Fibroblast of skin of left biceps (primary cell): ENCODE measurements at places on chromosomes 16 and 17.

GRCh38 chr17:69540356-69540755 lies 125.9 kb downstream of the MAP2K6 start:
- DNase-seq, result no peak

- DNase-seq, result no peak
Observed at GRCh38 chr17:19239544-19239943, 2.4 kb downstream of the EPN2 start.

DNA sequence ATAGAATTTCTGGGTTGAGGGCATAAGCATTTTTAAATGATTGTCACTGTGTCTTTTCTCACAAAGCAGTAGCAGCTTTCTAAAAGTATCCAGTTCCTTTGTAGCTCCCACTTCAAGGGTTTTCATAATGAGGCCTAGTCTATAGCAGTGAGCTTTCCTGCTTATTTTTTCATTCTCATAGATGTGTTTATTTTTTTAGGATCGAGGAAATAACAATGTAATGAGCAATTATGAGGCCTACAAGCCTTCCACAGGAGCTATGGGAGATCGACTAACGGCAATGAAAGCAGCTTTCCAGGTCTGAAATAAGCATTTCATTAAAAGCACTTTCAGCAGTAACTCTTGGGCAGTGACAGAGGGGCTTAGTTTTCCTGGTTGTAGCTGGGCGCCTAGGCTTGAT lies 10.6 kb upstream of the PSMC5 start:
- no peak for DNase-seq

GRCh38 chr17:11176549-11176948 lies 64.5 kb upstream of the SHISA6 start:
- DNase-seq, result no peak

DNA sequence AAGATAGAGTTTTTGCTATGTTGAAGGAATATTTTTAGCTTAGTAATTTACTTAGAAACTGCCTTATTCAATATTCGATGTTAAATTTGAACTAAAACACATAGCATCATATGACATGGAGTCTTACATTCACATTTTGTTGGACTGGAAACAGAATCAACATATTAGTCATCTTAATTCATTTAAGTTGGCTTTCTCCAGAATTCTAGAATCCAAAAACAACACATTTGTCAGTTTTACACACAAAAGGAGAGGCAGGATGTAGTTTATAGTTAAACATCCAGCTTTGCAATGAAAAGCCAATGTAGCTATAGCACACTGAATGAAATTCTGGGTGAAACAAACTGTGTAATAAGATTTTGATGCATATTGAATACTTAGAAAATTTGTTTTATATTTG lies 43.3 kb downstream of the WWOX start:
- DNase-seq, result no peak

DNA sequence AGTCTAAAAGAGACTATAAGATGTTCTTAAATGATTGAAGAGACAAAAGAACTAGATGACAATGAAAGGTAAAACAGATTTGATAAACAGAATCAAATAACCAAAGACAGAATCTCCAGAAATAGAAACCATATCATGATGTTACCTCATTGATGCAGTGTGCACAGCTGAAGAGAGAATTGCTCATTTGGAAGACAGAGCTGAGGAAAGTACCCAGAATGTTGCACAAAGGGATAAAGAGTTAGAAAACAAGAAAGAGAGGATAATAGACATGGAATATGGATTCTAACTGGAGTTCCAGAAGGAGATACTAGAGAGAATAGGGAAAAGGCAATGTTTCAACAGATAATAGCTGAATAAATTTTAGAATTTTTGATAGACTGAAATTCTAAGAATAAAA lies 47.9 kb downstream of the CYLD start:
- DNase-seq, result no peak

DNA sequence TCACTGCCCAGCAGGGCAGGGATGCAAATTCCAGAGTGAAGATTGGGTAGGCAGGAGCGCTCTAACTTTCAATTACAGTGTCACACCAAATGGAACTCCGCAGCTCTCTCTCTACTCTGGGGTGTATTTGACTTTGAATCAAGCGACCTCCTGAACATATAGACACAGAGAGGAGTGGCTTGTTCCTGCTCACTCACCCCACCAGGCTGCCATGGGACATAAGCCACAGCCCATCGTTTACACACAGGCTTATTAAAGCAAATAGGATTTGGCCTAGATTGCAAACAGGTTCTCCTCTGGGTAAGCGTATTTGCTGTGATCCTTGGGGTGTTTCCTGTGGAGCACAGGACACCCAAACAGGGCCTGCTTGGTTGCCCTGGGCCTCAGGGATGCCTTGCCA lies 281.6 kb upstream of the CCL2 start:
- no peak for DNase-seq

DNA sequence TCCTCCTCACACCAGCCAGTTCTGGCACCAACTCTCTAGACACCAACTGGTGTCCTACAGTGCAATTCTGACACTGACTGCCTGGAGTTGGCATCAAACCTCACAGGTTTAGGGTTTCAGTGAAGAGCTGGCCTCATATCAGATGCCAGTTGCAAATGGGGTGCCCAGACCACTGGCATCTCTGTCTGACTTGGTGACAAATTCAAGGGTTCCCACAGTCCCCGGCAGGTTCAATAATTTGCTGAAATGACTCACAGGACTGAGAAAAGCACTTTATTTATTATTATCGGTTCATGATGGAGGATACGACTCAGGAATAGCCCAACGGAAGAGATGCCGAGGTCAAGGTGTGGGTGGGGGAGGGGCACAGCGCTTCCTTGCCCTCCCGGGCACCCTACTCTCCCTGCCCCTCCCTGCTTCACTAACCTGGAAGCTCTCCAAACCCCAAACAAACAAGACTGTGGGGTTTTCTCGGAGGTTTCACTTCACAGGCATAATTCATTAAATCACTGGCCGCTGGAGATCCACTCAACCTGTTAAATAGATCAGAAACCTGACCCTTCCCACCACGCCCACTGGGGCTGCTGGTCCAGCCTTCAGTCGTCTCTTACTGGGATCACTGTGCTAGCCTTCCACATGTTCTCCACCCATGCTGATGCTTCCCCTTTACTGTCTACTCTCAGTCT lies 1.7 kb upstream of the NLRP1 start:
- DNase-seq, result no peak

DNA sequence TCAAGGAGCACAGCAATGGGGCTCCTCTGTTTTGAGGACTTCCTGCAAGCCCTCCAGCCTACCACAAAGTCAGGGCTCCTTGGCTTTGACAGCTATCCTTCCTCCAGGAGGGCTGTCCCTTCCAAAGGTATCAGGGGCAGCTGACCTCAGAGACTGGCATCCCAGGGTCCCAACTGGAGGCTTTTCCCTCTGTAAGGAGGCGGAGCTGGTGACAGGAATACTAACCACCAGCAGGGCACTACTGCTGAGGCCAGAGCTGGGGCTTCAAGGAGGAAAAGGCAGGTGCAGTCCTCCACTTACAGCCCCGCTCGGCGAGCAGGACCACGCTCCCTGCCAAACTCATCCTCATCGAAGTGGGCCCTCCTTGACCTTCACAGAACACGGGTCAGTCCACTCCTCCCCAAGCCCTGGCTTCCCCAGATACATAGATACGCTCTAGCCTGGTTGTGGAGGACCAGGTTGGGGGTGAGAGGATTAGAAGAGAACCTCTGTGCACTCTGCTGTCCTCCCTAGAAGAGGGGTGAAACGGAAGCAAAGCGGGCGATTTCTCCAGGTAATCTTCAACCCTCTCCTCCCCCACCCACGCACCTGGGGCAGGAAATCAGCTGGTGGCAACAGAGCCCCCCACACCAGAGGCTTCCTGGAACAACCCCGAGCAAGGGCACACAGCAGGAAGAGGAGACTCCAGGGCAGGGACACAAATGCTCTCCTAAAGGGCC lies 20.5 kb downstream of the ST3GAL2 start:
- DNase-seq, result no peak

DNA sequence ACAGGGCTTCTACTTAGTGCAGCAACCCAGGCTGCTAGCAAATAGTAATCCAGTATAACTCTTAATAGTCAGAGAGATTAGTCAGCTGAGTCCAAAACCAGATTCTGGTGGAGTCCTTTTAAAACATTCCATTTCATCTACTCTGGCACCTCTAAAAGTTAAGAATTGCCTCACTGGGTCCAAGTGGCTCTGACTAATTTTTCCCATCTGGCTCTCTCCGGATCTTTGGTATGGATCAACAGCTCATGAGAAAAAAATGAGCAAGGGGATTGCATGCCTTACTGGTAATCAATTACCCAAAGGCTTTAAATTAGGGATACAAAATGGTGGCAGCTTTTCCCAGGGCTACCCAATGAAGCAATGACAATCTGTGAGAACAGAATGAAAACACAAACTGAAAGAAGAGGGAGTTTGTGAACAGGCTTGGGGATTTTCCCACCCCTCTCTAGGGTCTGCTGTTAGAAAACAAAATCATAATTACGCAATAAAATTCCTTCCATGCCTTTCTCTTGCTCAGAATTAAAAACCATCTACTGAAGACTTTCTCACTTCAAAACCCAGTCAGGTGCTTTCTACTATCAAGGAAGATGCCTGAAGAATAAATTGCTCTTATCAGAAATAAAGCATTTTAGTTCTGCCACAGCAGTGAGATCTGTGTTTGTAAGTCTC lies 84.6 kb upstream of the PMFBP1 start:
- peak; percentile 86 for DNase-seq

DNA sequence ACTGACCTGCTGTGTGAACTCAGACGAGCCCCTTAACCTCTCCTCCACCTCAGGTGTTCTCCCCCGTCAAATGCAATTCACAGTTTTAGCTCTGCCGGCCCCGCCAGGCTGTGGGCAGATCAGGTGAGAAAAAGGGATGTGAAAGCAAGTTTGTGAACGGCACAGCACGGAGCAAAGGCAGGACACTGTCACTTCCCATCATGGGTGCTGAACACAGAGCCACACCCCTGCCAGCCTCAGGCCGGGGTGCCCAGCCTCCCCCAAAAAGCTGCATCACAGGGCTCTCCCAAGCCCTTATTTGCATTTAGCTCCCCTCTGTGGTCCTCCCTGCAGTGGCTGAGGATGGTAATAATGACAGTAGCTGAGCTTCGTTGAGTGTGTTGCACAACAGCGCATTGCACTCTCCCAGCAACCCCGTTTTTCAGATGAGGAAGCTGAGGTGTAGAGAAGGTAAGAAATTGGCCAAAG lies 88.8 kb upstream of the TNRC6C start:
- DNase-seq, result no peak

- DNase-seq, result no peak
Observed at GRCh38 chr17:41913798-41914197, 5.0 kb downstream of the ACLY start.

DNA sequence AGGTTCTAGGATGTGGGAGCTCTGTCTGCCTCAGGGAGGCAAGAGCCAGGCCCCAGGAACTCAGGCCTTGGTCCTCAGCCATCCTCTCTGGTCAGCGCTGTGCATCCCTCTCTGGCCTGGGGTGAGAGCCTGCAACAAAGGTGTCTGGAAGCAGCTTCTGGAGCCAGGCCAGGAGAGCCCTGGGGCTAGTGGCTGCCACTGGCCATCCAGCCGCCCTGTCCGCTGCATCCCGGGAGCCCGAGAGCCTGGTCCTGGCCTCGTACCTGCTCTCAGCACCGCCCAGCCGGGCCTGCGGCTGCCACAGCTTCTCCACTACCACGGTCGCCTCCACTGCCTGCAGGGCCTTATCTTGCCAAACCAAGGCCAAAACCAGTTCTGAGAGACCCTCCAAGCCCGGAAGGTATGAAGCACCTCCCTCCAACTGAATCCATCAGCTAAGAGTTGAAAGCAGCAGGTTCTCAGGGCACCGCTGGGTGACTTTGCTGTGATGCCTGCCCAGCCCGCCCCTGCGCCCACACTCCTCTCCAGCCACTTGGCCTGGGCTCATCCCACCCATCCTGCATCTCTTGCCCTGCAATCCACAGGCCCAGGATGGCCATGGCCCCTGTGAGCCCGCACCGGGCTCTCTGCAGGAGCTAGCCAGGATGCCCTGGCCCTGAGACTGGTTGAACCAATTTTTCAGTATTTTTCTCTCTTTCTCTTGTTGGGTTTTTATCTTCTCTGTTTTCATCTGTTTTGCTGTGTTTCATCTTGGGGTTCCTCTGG lies 85.7 kb downstream of the AMFR start:
- DNase-seq, result no peak

DNA sequence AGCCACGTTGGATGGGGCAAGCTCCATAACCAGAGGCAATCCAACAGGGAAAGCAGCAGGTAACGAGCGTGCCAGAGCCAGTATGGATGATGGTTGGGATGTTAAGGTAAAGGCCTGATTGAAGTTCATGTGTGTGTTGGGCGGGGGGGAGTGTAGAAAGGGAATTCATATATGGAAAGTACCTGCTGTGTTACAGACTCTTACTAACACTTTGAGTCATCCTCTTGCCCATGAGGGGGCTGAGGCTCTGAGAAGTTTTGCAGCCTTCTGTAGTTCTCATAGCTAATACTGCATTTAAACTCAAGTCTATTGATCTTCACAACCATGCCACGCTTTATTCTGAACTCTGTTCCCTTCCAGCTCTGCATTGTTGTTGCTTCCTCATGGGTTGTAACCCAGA lies 28.5 kb downstream of the SYCE1L start:
- no peak for DNase-seq

GRCh38 chr17:62111562-62112171 lies 46.6 kb upstream of the MED13 start:
- DNase-seq, result no peak

GRCh38 chr16:87778476-87778829 lies 12.7 kb upstream of the KLHDC4 start:
- DNase-seq, result no peak

GRCh38 chr17:48575066-48575582 lies 3.0 kb downstream of the HOXB4 start:
- DNase-seq, result no peak

- DNase-seq, result no peak
Observed at GRCh38 chr16:79363484-79363883, 237.1 kb downstream of the MAF start.

DNA sequence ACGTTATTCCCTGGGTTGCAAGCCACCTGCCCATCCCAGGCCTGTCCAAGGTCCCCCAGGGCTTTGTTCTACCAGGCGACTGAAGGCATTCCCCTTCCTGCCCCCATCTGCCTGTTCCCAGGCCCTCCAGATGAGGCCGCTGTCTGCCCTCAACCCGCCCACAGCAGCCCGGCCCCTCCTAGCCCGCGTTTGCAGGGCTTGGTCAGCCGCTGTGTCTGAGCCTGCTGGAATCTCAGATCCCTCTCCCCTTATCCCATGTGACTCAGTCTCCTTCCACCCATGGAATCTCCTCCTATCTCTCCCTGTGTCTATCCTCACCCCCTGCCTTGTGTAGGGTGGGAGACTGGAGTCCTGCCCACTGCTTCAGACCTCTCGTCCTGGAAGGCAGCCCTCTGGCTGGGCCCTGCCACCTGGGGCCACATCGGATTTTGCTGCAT lies 186.0 kb upstream of the TNRC6C start:
- peak; percentile 12 for DNase-seq

GRCh38 chr16:14248791-14249190 lies 177.7 kb downstream of the MRTFB start:
- DNase-seq, result no peak

- DNase-seq, result no peak
Observed at GRCh38 chr16:75052481-75053202, 53.8 kb downstream of the ZNRF1 start.

- DNase-seq, result no peak
Observed at GRCh38 chr17:48613862-48614694, 1.0 kb downstream of the HOXB8 start.
